ENCODE measurements at places on chromosomes 11 and 22.

- no peak for DNase-seq
These were observed 18.4 kb downstream of the LINC01488 start for GRCh38 chr11:69499918-69500284.

GRCh38 chr11:12298610-12299009, 78.8 kb upstream of the PARVA start:
- no peak for DNase-seq

DNA sequence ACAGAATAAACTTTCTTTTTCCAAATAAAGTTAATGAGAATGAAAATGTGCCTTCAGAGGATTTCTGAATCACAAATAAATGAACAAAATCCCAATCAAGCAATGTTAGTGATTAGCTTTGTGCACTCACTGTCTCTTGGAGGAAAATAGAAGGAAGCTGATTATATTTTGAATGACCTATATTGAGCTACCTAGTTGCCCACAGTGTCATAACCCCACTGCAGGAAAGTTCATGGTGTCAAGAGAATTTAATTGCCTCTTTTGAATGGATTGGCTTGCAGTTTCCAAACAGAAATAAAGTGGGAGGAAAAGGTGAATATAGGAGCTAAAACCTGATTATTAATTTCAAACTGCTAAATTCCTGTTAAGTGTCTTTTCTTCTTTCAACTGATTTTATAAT, 515.9 kb downstream of the JRKL start:
- no peak for DNase-seq

DNA sequence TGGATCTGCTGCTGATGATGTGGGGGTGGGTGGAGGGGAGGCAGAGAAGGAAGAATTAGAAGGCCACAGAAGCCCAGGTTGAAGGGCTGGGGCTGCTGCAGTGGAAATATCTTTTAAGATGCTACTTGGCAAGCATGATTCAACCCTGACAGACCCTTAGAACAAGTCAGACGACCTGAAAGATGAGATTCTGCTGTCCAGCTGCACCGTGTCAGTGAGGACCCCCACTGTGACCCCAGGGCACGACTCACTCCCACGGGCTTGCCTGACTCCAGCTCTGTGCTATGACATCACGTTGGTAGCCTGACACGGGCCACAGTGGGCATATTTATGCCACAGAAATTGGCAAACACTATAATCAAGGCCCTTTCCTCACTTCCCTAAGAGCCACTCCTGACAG, 36.0 kb downstream of the LRFN4 start:
- no peak for DNase-seq

DNA sequence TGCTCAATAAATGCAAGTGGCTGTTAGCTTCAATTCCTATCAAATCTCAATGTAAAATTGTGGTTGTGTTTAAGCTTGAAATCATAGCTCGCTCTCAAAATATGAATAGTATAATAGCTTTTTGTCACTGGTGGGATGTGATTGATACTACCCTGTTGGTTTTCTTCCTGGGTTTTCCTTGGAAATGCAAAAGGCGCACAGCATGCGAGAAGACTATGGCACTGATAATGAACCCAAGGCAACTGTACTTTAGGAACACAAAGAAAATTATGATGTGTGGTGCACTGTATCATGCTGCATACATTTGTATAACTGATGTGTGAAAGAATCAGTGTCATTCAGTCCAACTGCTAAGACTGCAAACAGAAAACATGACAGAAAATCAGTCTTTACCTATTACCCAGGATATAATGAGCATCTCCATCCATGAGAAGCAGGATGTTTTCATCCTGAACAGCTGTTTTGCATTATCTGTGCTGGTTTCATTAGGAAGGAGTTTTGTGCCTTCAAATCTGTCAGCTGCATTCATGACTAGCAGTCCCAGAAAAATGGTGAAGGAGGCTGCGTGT, 101.2 kb downstream of the TRPC6 start:
- DNase-seq: no peak

- DNase-seq: no peak
These were observed 102.7 kb downstream of the MRTFA start for GRCh38 chr22:40533712-40534378.

DNA sequence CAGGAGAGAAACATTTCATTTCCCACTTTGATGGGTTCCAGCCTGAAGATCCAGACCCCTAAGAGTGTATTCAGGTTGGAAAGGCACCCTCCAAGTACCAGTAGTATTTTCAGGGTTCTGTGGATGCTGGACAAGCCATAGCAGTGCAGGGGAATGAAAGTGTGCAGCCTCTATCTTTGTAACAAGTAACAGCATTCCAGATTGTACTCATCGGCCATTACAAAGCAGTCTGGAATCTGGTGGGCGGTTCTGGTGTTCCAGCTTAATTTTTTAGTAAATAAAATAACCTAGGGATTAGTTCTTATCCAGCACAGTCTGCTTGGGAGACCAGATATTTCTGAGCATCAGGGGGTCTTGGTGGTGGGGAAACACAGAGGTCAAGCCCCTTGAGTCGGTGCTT, 22.6 kb downstream of the APLNR start:
- DNase-seq: no peak

- no peak for DNase-seq
These were observed 12.9 kb downstream of the TCP11L1 start for GRCh38 chr11:33052231-33052630.

- DNase-seq: no peak
These were observed 44.0 kb downstream of the FDX1 start for GRCh38 chr11:110473706-110474105.

GRCh38 chr11:72441752-72442207, 7.4 kb upstream of the CLPB start:
- DNase-seq: no peak

DNA sequence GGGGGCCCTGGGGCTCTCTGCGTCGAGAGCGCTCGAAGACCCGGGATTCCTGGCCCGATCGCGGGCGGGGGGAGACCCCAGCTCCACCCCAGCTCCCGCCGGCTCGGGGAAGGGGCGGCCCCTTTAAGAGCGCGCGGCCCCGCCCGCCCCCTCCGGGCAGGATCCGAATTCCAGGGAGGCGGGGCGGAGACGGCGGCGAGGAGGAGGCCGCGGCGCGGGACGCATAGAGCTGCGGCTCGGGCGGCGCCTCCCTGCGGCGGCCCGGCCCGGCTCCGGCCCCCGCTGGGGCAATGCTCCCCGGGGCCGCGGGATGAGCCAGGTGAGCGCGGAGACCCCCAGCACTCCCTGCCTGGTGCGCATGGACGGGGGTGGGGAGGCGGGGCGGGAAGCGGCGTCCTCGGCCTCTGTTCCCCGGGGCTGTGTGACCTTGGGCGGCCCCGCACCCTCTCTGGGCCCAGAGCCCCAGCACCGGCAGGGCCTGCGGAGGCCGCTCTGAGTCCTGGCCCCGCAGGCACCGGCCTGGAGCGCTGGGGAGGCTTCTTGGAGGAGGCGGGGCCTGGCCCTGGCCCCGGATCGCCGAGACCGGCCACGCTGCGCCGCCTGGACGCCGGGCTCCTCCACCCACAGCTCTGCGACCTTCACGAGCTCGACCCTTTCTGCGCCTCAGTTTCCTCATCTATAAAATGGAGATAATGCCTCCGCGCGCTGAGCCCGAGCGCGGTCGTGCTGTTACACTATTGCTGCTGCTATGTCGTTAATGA, 565 bp downstream of the GAS2L1 start:
- DNase-seq: peak; percentile 75

DNA sequence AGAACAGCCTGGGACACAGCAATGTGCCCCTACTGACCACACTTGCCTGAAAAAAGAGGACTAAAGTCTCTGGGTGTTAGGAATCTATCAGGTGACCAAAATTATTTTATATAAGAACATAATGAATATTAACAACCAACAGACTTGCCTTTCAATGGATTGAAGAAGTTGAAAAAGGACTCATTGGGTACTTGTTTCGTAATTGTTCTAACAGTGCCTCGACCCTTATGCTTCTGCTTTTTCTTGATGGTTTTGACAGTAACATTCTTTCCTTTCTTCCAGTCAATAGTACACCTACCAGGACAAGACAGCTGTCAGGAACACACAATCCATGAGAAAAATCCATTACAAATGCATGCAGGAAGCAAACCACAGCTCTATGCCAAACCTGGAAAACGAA, 29.0 kb upstream of the PHLDA2 start:
- DNase-seq: no peak

- DNase-seq: no peak
These were observed 74.4 kb downstream of the ARHGAP32 start for GRCh38 chr11:129117595-129118350.

DNA sequence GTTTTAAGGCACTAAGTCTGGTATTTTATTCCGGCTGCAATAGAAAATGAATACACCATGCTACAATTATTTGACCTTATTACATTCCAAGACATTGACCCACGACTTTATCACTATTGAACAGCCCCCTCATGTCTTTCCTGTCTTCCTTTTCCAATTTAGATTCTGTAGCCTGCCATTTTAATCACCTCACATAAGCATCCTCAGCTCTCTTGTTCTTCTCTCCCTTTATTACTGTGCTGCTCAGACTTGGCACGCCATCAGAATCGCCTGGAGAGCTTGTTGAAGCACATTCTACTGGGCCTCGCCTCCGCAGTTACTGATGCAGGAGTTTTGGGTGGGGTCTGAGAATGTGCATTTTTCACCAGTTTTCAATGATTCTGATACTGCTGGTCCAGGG, 38.7 kb upstream of the SWAP70 start:
- DNase-seq: no peak

DNA sequence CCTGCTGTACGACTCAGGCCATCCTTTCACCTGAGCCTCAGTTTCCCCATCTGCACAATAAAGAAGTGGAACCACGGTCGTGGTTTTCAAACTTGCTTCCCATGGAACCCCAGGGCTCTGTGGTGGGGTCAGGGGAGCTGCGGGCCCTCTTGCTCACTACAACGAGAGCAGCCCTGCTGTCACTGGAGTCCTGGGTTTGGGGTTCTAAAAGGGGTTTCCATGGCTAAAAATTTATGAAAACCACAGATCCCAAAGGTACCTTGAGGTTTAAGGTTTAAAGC, 45.4 kb upstream of the CARS1 start:
- DNase-seq: no peak

DNA sequence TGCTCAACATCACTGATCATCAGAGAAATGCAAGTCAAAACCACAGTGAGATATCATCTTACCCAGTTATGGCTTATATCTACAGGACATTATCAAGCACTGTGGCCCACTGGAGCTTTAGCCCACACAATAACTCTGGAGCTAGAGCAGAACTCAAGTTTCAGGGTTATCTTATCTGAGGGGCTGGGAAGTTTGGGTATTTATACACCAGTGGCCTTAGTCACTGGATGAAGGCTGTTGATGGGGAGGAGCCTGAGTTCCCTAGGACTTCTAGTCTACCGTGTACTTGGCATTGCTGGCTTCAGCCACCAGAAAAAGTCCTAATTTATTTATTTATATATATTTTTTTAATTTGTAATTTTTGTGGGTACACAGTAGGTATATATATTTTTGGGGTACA, 19.3 kb downstream of the HSD17B12 start:
- DNase-seq: no peak

DNA sequence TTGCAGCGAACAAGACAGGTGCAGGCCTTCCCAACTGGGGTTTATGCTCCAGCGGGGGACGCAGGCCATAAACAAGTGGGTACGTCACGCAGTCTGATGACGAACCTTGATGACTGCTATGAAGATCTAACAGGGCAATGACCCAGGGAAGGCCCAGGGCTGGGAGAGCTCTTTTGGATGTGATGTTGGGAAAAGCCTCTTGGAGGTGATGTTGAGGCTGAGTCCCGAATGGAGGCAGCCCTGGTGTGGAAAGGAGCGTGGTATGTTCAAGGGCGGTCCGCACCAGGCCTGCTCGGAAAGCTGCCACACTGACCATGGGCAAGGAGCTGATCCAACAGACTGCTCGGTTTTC, 5.8 kb downstream of the FADS2 start:
- no peak for DNase-seq

DNA sequence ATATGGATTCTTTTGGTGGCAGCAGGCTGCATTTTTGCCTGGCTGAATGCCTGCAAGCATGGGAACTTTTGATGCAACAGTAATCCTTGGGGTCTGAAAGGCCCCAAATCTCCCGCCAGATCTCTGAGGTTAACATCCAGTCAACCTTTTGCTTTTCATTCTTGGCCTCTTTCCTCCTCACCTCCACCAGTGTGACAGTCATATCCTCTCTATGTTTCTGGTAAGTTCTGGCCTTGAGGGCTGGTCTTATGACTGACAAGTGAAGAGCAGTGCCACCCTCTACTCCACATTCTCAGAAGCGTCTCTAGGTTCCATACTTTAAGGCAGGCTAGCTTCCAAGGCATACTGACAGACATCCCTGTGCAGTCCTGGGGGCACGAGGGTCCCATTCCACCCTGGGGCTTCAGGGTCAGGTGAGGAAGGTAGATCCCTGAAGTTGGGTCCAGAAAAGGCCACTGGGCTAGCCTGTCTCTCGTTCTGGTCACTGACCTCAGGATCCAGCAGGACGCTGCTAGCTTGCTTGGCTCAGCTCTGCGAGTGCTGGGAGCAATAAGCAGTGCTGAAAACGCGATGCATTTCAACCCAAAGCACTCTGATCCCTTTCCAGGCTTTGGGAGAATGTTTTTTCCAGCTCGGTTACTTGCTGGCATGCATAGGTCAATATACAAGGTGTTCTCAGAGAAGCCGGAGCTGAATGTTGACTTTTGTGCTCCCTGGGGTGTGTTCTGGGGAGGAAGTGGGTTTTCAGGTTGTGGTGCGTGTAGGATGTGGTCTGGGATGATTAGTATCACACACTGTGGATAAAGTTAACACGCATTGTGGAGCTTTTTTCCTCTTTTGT, 75.2 kb downstream of the PTPRJ start:
- DNase-seq: no peak

GRCh38 chr11:127789927-127790326, 789.4 kb upstream of the KIRREL3 start:
- DNase-seq: no peak

GRCh38 chr11:35321111-35321510, 98.2 kb downstream of the SLC1A2 start:
- no peak for DNase-seq

DNA sequence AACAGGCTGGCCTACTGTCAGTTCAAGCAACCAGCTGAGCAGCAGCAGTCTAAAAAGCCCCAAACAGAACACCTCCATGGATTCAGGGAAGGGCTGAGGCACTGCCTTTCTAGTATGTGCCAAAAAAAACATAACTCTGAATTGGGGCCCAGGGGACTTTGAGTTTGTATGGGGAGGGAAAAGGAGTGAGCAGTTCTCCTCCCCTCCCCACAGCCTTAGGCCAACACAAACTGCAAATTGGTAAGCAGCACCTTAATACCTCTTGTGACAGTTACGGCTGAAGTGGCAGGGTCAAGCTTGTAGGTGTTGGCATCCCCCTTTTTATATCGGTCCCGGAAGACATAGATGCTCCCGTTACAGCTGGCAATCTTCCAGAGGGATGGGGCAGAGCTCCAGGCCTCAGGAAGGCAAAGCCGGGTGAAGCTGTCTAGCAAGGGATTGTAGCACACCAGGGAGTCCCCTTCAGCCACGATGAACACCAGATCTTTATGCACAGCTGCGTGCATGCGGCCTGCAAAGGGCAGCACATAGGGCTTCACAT, 6.0 kb downstream of the KBTBD4 start:
- DNase-seq: no peak

- no peak for DNase-seq
These were observed 8.7 kb downstream of the USH1C start for GRCh38 chr11:17535488-17535887.
